ENCODE measurements at places on chromosomes 12 and 14. TPM values are rescaled to one million over a fixed set of nuclear protein-coding genes. Genes with fewer than 3 reads are reported as not detected.

Gene MEG3
- 52.0 TPM for total RNA-seq

Gene IL31
- not detected for total RNA-seq

Gene NKX2-1
- total RNA-seq: not detected

Gene NYNRIN
- total RNA-seq: 0.26 TPM

Gene KRT80
- total RNA-seq: 66.0 TPM

Gene C12orf54
- total RNA-seq: not detected

Gene AJUBA
- total RNA-seq: 39.4 TPM

Gene LRP1
- 15.5 TPM for total RNA-seq

Gene ACACB
- total RNA-seq: 9.6 TPM

Gene RNASE7
- total RNA-seq: not detected

Gene P2RX2
- not detected for total RNA-seq

Gene ASIC1
- 3.8 TPM for total RNA-seq

Gene TAS2R46
- not detected for total RNA-seq

Gene CLEC4C
- not detected for total RNA-seq

Gene AHNAK2
- total RNA-seq: 200 TPM

Gene LGR5
- total RNA-seq: not detected
